Fibroblast of lung (primary cell): ENCODE measurements at places on chromosomes 3 and 15. TPM values are rescaled to one million over a fixed set of nuclear protein-coding genes. Genes with fewer than 3 reads are reported as not detected.

- peaks cover 9% of the 10 kb centered on the region for H3K4me1 ChIP-seq
- DNase-seq, result no peak
- H3K4me3 ChIP-seq, result no peak overlapping the region
- H3K27me3 ChIP-seq, result no peaks in the 10 kb centered on the region
These were observed 4.7 kb downstream of the EHD4 start for GRCh38 chr15:41967506-41968206.

DNA sequence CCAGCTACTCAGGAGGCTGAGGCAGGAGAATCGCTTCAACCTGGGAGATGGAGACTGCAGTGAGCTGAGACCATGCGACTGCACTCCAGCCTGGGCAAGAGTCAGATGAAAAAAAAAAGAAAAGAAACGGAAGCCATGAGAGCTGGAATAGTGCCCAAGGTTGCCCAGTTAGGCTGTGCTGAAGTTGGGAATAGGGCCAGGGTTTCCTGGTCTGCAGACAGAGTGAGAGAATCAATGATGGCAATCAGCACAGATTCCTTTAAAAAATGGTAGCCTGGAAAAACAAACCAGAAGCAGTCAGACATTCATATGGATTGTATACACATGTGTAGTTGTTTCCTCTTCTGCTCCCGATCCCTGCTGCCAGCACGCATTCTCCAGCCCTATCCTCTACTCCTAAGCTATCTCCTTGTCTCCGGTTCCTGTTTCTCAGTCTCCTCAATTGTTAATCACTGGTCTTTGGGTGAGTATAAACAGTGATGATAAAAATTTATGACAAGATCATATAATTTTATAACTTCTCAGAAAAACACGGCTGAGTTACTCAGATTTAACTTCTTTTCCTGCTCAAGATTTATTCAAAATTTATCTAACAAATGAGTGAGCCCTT lies 316.2 kb upstream of the UMPS start:
- H3K4me3 ChIP-seq, result no peak overlapping the region
- no peak for DNase-seq
- H3K36me3 ChIP-seq, result no peaks in the 10 kb centered on the region
- no peaks in the 10 kb centered on the region for H3K27me3 ChIP-seq
- no peak overlapping the region for H3K27ac ChIP-seq

GRCh38 chr15:51866751-51867150 lies 37.3 kb downstream of the TMOD3 start:
- peaks cover 1% of the 10 kb centered on the region for H3K36me3 ChIP-seq
- no peaks in the 10 kb centered on the region for H3K27me3 ChIP-seq
- DNase-seq, result no peak
- H3K27ac ChIP-seq, result no peak overlapping the region

GRCh38 chr15:80951941-80952340 lies 37.7 kb downstream of the MESD start:
- peaks cover 2% of the 10 kb centered on the region for H3K4me1 ChIP-seq
- DNase-seq, result no peak
- peaks cover 21% of the 10 kb centered on the region for H3K36me3 ChIP-seq
- H3K27ac ChIP-seq, result no peak overlapping the region
- no peaks in the 10 kb centered on the region for H3K27me3 ChIP-seq

- H3K4me3 ChIP-seq, result peak overlapping the region; percentile 56
- DNase-seq, result no peak
- no peaks in the 10 kb centered on the region for H3K36me3 ChIP-seq
- H3K27ac ChIP-seq, result peak overlapping the region; percentile 92
- H3K4me1 ChIP-seq, result no peaks in the 10 kb centered on the region
These were observed 627 bp downstream of the ACAD11 start for GRCh38 chr3:132659000-132659364.

The SLC22A13 gene
- 0.26 and 0.33 TPM in 2 replicates for total RNA-seq

- H3K27me3 ChIP-seq, result no peaks in the 10 kb centered on the region
- H3K4me3 ChIP-seq, result peak overlapping the region; percentile 34
- H3K36me3 ChIP-seq, result no peaks in the 10 kb centered on the region
- peaks cover 14% of the 10 kb centered on the region for H3K4me1 ChIP-seq
These were observed 9.9 kb upstream of the LEKR1 start for GRCh38 chr3:156816091-156816793.

The CYP8B1 gene
- not detected in 2 replicates for total RNA-seq

DNA sequence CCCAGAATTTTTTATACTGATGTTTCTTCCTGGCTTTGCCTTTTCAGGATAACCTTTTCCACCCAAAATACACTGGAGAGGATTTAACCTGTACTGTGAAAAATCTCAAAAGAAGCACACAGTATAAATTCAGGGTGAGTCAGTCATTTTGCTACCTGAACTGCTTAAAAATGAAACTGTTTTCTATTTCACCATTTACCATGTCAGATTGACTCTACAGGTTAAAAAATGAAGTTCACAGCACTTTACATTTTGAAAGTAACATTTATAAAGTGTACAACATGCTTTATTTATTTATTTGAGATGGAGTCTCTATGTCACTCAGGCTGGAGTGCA lies 115.2 kb downstream of the GHSR start:
- no peak overlapping the region for H3K4me3 ChIP-seq
- DNase-seq, result no peak
- peaks cover 17% of the 10 kb centered on the region for H3K36me3 ChIP-seq

The LIPC gene
- total RNA-seq, result 3.1 and 4.0 TPM in 2 replicates

GRCh38 chr3:31659246-31659645 lies 126.5 kb downstream of the STT3B start:
- H3K27me3 ChIP-seq, result no peaks in the 10 kb centered on the region
- H3K36me3 ChIP-seq, result no peaks in the 10 kb centered on the region
- DNase-seq, result no peak
- H3K4me3 ChIP-seq, result no peak overlapping the region

- H3K27me3 ChIP-seq, result no peaks in the 10 kb centered on the region
- no peak for DNase-seq
These were observed 179.9 kb downstream of the AGBL1 start for GRCh38 chr15:86259589-86259988.

DNA sequence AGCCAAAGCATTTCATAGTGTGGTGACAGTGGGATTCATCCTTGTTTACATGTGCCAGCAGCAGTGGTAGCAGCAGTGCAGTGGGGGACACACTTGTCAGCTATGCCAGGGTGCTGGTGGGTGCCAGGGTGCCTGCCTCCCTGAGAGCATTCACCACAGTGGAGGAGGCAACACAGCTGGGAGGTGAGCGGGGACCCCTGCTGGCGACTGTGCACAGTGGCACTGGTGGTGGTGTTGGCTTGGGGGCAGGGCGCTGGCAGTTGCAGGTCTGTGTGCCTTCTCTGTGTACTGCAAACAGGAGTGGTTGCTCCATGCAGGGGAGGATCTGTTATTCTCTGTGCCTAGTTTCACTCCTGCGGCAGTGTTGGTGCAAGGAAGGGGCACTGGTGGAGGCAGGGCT lies 41.2 kb downstream of the CEP63 start:
- H3K4me3 ChIP-seq, result no peak overlapping the region
- no peaks in the 10 kb centered on the region for H3K4me1 ChIP-seq
- no peaks in the 10 kb centered on the region for H3K27me3 ChIP-seq
- H3K36me3 ChIP-seq, result no peaks in the 10 kb centered on the region
- no peak overlapping the region for H3K27ac ChIP-seq
- DNase-seq, result no peak

The ROPN1 gene
- total RNA-seq, result not detected in 2 replicates

DNA sequence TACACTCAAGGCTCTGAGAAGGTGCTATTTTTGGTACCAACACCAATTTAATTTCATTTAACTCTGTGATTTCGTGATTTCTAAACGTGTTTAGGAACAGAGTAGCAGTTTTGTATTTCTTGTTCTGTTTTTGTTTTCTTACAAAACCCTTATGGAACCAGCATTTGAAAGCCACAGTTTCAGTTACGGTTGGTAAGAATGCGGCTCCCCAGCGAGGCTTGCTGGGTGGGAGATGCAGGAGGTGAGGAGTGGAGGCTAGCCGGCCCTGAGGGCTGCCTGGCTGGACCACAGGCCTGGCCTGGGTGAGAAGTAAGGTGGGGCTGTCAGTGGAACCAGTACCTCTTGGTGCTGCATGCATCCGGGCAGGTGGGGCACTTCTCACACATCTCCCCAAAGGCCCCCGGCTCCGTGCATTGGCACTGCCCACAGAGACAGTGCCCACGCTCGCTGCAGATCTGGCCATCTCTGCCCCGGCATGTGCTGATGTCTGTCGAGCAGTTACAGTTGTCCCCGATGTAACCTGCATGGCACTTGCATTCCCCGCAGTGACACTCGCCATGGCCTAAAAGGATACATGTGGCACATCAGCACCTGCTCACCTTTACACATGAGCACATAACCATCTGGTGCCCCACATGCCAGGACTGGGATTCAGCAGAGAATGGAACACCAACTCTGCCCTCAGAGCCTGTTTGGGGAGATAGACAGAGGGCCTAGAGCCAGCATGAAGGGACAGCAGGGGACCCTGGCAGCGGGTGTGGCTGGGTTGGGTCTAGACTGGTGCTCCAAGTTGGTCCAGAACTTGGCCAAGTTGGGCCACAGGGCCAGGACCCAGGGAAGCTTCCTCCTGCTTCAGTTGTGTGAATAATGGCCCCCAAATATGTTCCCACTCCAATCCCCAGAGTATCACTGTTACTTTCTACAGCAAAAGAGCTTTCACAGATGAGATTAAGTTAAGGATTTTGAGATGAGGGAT lies 43.4 kb downstream of the UMPS start:
- DNase-seq, result no peak
- peak overlapping the region; percentile 11 for H3K27ac ChIP-seq
- peaks cover 3% of the 10 kb centered on the region for H3K36me3 ChIP-seq
- H3K27me3 ChIP-seq, result no peaks in the 10 kb centered on the region

The PODXL2 gene
- 0.50 and 0.77 TPM in 2 replicates for total RNA-seq

DNA sequence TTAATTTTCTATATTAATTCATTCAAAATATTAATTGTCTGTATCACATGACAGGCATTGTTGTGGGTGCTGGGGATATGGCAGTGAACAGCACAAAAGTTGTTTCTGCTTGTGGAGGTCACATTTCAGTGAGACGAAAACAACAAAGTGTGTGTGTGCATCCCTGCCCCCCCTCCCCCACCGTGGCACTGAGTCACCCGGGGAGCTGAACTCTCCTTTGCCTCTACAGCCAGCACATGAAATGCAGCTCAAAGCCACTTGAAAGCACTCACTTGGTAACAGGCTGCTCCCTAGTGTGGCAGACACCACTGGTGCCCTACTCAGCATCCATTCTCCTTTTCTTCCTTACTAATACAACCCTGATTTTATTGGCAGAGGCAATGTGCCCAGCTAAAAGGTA lies 16.9 kb upstream of the SCAMP5 start:
- DNase-seq, result peak; percentile 43
- no peaks in the 10 kb centered on the region for H3K4me1 ChIP-seq
- H3K36me3 ChIP-seq, result no peaks in the 10 kb centered on the region
- no peak overlapping the region for H3K4me3 ChIP-seq
- H3K27me3 ChIP-seq, result no peaks in the 10 kb centered on the region
- H3K27ac ChIP-seq, result no peak overlapping the region

GRCh38 chr15:84598250-84598649 lies 2.6 kb upstream of the ZSCAN2 start:
- DNase-seq, result no peak
- no peak overlapping the region for H3K4me3 ChIP-seq
- H3K4me1 ChIP-seq, result no peaks in the 10 kb centered on the region

The CSPG5 gene
- under 0.01 and 0.17 TPM in 2 replicates for total RNA-seq

The IQCH gene
- 2.6 and 5.0 TPM in 2 replicates for total RNA-seq

- peak overlapping the region; percentile 93 for H3K4me3 ChIP-seq
- peaks cover 12% of the 10 kb centered on the region for H3K4me1 ChIP-seq
- H3K27ac ChIP-seq, result peak overlapping the region; percentile 99
- no peaks in the 10 kb centered on the region for H3K27me3 ChIP-seq
These were observed 520.4 kb downstream of the FOXP1 start for GRCh38 chr3:71062952-71063772.
